Upper lobe of left lung (tissue), 6 donors: ENCODE measurements at places on chromosomes 1 and 21. TPM values are rescaled to one million over a fixed set of nuclear protein-coding genes. Genes with fewer than 3 reads are reported as not detected.

The PLEKHG5 gene
- 5.0 TPM for total RNA-seq

The CYP2J2 gene
- total RNA-seq: 2.1 TPM

The HTR6 gene
- total RNA-seq: not detected

The CROCC gene
- 71.7 TPM for total RNA-seq

The HCRTR1 gene
- 2.1 TPM for total RNA-seq

The GUCA2B gene
- not detected for total RNA-seq

The SLC27A3 gene
- 247 TPM for total RNA-seq

The LCE1D gene
- not detected for total RNA-seq

DNA sequence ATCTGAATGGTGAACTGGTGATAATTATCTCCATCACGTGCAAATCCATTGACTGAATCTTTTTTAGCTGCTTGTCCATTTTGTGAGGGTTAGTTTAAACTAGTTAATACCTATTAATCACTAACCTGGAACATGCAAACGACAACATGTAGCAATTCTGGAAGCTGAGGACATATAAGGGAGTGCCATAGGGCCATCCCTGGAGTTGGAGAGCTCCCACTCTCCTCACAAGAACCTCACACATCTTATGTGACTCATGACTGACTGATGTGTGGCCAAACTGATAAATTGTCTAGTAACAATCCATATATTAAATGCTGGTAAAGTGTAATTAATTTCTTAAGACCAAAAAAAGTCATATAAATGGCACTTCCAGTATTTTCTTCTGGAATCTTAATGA is 62.9 kb upstream of the HOOK1 start:
- H3K27me3 ChIP-seq: no peaks in the 10 kb centered on the region
- DNase-seq: no peak
- no peak overlapping the region for H3K27ac ChIP-seq
- peaks cover 12% of the 10 kb centered on the region for H3K4me1 ChIP-seq
- H3K36me3 ChIP-seq: no peaks in the 10 kb centered on the region

- H3K27me3 ChIP-seq: no peaks in the 10 kb centered on the region
- H3K36me3 ChIP-seq: peaks cover 67% of the 10 kb centered on the region
- H3K4me1 ChIP-seq: no peaks in the 10 kb centered on the region
- no peak for DNase-seq
- no peak overlapping the region for H3K27ac ChIP-seq
- H3K4me3 ChIP-seq: no peak overlapping the region
Observed at GRCh38 chr1:215581896-215582295, 14.8 kb downstream of the KCTD3 start.

GRCh38 chr1:87615901-87616300 is 287.2 kb downstream of the LMO4 start:
- H3K27me3 ChIP-seq: no peaks in the 10 kb centered on the region
- no peak overlapping the region for H3K4me3 ChIP-seq
- H3K4me1 ChIP-seq: no peaks in the 10 kb centered on the region
- H3K36me3 ChIP-seq: no peaks in the 10 kb centered on the region

DNA sequence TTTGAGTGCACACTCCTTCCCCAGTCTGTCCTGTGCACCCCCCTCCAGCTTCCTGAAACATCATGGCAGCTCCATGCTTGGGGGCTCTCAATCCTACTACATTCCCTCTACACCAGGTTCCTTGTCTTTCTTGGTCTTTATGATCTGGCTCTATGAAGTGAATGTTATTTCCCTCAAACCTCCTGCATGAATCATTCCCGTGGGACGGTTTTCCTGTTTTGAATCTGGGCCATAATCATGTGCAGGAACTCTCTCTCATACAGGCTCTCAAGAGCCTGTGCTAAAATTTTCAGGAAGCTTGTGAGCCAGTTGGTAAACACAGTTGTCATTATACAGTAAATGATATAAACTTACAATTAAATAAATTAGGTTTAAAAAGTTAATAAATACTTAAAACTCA is 89.8 kb upstream of the KCNE2 start:
- no peaks in the 10 kb centered on the region for H3K4me1 ChIP-seq
- no peak for DNase-seq
- H3K27ac ChIP-seq: no peak overlapping the region
- H3K4me3 ChIP-seq: no peak overlapping the region
- no peaks in the 10 kb centered on the region for H3K27me3 ChIP-seq

- no peak overlapping the region for H3K4me3 ChIP-seq
- no peak for DNase-seq
- no peaks in the 10 kb centered on the region for H3K4me1 ChIP-seq
- peaks cover 65% of the 10 kb centered on the region for H3K36me3 ChIP-seq
Observed at GRCh38 chr1:236568285-236568894, 35.9 kb downstream of the HEATR1 start.

GRCh38 chr1:247905910-247906503 is 10.6 kb downstream of the OR2W3 start:
- H3K4me3 ChIP-seq: no peak overlapping the region
- no peaks in the 10 kb centered on the region for H3K36me3 ChIP-seq
- DNase-seq: no peak

DNA sequence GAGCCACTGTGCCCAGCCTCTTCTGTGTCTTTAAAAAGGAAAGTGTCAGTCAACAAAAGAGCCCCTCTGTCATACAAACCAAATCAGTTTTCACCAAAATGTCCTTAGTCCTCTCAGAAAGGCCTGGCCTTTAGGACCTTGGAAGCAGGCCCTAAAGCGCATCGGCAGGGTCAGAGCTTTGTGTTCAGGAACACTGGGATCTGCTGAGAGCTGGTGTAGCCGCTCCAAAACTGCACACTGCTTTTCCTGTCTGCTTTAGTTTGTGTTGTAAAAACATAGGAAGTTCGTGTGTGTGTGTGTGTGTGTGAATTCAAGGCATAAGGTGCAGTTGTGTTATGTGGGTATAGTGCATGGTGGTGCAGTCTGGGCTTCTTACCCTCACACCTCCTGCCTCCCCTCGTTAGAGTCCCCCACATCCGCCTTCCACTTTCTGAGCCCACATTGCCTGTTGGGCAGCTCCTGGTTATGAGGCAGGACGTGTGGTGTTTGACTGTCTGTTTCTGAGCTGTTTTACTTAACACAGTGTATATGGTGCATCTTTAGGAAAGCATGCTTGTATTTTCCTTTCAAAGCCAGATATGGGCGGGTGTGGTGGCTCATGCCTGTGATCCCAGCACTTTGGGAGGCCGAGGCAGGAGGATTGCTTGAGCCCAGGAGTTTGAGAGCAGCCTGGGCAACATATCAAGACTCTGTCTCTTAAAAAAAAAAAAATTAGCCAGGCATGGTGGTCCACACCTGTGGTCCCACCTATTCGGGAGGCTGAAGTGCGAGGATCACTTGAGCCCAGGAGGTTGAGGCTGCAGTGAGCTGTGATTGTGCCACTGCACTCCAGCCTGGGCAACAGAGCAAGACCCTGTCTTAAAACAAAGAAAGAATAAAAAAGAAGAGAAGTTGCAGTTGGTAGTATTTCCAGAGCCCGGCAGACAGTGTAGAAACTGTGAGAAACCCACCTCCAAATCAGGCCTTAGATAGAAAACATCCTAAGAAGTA is 12.4 kb downstream of the IBA57 start:
- peaks cover 51% of the 10 kb centered on the region for H3K4me1 ChIP-seq
- DNase-seq: no peak
- peak overlapping the region; percentile 7 for H3K4me3 ChIP-seq
- peak overlapping the region; percentile 58 for H3K27ac ChIP-seq
- H3K27me3 ChIP-seq: no peaks in the 10 kb centered on the region

- no peak for DNase-seq
- H3K27ac ChIP-seq: no peak overlapping the region
- no peak overlapping the region for H3K4me3 ChIP-seq
- H3K4me1 ChIP-seq: peaks cover 16% of the 10 kb centered on the region
- H3K36me3 ChIP-seq: peaks cover 10% of the 10 kb centered on the region
Observed at GRCh38 chr1:42848823-42849537, 2.6 kb downstream of the ZNF691 start.

DNA sequence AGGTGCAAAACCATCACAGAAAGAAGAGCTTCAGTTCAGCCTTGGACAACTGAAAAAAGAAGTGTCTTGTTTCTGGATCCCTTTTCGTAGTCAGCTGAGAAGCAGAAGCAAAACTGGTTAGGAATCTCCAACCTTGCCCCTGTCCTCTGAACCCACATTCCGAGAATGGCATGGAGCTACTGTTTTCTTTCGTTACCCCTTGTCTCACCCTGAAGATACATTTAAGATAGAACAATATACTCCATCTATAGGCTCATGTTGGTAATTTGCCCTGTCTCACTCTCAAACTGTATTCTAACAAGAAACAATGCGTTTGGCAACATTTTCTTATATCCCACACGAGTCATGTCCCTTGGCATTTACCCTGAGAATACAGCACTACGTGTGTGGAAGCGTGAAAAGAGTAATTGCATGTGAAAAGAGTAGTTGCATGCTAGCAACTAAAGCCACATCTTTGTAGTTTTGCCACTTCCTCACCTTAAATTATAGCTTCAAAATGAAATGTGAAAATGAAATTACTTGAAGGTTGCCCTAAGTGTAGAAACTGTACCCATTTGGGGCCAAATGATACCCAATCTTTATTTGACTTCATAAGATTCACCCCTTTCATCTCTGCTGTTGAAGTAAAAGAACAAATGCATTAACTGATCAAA is 5.3 kb downstream of the SLAMF7 start:
- H3K4me3 ChIP-seq: no peak overlapping the region
- H3K27ac ChIP-seq: no peak overlapping the region
- no peaks in the 10 kb centered on the region for H3K36me3 ChIP-seq
- no peak for DNase-seq

GRCh38 chr21:45387506-45387905 is 17.5 kb upstream of the COL18A1 start:
- DNase-seq: no peak
- no peaks in the 10 kb centered on the region for H3K27me3 ChIP-seq
- H3K4me3 ChIP-seq: no peak overlapping the region
- peak overlapping the region; percentile 48 for H3K27ac ChIP-seq

DNA sequence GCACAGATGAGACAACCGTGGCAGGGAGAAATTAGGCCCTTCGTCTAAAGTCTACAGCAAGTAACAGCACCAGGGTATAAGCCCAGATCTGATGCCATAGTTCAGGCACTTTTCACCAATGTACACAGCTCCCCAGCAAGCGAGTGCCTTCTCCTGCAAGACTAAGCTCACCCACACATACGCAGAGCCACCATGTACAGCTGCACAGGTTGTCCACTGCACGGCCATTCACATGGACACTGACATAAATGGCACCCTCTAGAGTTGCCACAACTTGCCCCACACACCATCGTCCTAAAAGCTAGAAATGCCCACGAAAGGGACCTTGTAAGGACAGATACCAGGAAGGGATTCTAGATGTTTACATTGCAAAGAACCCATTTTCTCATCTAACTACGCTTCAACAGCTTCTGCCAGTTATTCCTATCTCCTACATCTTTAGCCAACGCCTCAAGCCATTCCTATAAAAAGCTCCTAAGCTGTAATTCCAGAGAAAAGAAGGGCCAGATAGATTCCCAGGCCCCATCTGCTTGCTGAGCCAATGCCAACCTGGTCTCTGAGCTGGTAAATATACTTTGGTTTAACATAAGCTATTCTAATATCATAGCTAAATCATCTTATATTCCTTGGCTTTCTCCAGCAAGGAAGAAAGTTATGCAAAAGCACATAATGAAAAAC is 174.0 kb upstream of the KAZN start:
- H3K36me3 ChIP-seq: no peaks in the 10 kb centered on the region
- no peaks in the 10 kb centered on the region for H3K4me1 ChIP-seq
- no peak overlapping the region for H3K27ac ChIP-seq
- no peak overlapping the region for H3K4me3 ChIP-seq
- no peak for DNase-seq

- peak; percentile 34 for DNase-seq
- H3K4me1 ChIP-seq: no peaks in the 10 kb centered on the region
- H3K36me3 ChIP-seq: no peaks in the 10 kb centered on the region
- no peak overlapping the region for H3K27ac ChIP-seq
- H3K4me3 ChIP-seq: no peak overlapping the region
- H3K27me3 ChIP-seq: no peaks in the 10 kb centered on the region
Observed at GRCh38 chr1:114126261-114127095, 27.2 kb downstream of the SYT6 start.

- peak overlapping the region; percentile 52 for H3K4me3 ChIP-seq
- no peaks in the 10 kb centered on the region for H3K36me3 ChIP-seq
- peaks cover 11% of the 10 kb centered on the region for H3K4me1 ChIP-seq
- H3K27me3 ChIP-seq: peaks cover 10% of the 10 kb centered on the region
- no peak overlapping the region for H3K27ac ChIP-seq
Observed at GRCh38 chr1:236687273-236687672, 974 bp downstream of the ACTN2 start.

GRCh38 chr1:29524285-29525065 is 288.2 kb downstream of the PTPRU start:
- no peaks in the 10 kb centered on the region for H3K4me1 ChIP-seq
- no peak overlapping the region for H3K27ac ChIP-seq
- H3K4me3 ChIP-seq: no peak overlapping the region
- H3K36me3 ChIP-seq: no peaks in the 10 kb centered on the region

DNA sequence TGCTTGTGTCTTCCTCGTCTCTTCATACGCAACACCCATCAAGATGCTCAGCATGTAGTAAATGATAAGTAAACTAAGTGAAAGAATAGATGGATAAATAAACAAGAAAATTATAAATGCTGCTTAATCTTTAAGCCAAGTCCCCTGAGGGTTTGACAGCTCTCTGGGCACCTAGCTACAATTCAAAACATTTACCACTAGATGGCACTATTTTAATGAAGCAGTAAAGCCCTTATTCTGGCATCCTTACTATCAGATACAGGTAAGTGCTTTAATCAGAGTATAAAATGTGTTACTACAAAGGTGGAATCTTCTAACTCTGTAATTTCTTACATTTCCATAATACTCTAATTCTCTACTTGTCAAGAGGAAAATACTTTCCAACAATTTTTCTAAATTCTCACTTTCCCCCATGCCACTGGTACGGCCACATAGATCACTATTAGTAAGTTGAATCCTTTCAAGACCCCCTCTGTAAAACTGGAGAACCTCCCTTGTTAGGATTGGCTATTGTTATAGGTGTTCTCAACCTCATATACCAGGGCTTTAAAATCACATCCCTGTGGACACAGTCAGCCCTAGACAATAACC is 137.8 kb downstream of the BARHL2 start:
- H3K27me3 ChIP-seq: no peaks in the 10 kb centered on the region
- no peak for DNase-seq
- H3K36me3 ChIP-seq: no peaks in the 10 kb centered on the region
- no peaks in the 10 kb centered on the region for H3K4me1 ChIP-seq
- H3K4me3 ChIP-seq: no peak overlapping the region
- no peak overlapping the region for H3K27ac ChIP-seq

DNA sequence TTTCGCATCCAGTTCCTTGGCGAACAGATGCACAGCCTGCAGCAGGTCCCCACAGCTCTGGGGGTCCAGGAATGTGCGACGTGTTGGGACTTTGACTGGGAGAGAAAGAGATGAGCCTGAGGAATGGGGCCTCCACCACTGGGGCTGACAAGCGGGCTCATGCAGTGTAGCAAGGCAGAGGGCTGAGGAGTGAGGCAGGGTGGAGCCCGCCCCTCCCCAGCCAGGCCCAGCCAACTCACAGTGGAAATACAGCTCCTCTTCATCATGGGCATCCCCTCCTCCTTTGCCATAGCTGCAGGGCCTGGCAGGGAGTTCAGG is 30.7 kb downstream of the CDCA8 start:
- DNase-seq: peak; percentile 35
- H3K27me3 ChIP-seq: no peaks in the 10 kb centered on the region
- no peak overlapping the region for H3K27ac ChIP-seq
- no peaks in the 10 kb centered on the region for H3K36me3 ChIP-seq
- H3K4me1 ChIP-seq: no peaks in the 10 kb centered on the region
- H3K4me3 ChIP-seq: no peak overlapping the region
